ENCODE measurements at places on chromosomes 6 and 20.

DNA sequence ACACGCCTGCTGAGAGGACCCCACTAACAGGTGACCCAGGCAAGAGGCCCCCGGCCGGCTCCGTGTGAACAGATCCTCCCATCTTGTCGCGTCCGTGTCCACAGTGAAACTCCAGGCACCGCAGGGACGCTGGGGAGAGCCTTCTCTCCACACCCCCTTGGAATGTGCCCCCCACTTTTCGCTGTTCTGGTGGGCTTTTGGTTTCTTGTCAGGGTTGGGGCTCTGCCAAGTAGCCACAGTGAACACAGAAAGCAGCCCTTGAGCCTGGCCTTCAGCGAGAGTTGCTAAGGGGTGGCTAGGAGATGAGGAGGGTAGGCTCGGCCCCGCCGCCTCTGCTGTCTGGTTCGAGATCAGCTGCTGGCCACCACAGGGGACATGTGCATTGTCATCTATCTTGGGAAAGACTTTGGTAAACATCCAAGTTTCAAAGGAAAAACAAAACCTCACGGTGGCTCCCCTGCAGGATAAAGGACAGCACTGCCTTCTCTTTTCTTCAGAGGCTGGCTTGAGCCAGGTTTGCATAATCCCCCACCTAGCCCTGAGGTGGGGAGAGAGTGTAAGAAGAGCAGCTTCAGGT, 22.7 kb downstream of the SYNDIG1 start:
- no peak for DNase-seq

DNA sequence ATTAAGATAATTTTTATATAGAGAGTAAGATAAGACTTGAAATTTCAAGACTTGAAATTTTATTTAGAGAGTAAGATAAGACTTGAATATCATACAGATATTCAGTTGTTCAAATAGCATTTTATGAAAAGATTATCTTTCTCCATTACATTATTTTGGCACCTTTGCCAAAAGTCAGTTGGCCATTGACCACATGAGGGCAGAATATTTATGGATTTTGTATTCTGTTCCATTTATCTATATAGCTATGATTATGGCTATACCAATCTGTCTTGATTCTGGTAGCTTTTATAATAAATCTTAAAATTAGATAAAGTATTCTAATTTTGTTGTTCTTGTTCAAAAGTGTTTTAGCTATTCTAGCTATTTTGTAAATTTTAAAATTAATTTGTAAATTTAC, 537.9 kb upstream of the GJE1 start:
- DNase-seq: peak; percentile 1

- DNase-seq: peak; percentile 13
These were observed 472.5 kb upstream of the BTBD3 start for GRCh38 chr20:11445161-11445560.

GRCh38 chr6:68186870-68187269, 448.2 kb upstream of the ADGRB3 start:
- DNase-seq: no peak

DNA sequence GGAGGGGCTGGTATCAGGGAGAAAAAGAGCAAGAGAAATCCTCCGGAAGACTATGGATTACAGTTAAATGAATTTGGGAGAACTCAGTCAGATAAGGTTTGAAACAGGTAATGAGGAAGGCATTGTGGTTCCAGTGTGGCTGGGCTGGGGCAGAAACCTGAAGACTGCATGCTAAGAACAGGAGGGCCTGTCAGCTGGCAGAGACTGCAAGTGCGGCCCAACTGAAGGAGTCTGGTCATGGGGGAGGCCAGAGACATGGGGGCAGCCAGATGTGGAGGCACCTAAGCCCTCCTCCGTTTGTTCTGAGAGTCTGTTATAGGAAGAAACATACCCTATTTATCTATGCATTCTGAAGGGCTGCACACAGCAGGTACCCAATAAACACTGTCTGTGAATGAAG, 16.6 kb downstream of the TFB1M start:
- DNase-seq: no peak

DNA sequence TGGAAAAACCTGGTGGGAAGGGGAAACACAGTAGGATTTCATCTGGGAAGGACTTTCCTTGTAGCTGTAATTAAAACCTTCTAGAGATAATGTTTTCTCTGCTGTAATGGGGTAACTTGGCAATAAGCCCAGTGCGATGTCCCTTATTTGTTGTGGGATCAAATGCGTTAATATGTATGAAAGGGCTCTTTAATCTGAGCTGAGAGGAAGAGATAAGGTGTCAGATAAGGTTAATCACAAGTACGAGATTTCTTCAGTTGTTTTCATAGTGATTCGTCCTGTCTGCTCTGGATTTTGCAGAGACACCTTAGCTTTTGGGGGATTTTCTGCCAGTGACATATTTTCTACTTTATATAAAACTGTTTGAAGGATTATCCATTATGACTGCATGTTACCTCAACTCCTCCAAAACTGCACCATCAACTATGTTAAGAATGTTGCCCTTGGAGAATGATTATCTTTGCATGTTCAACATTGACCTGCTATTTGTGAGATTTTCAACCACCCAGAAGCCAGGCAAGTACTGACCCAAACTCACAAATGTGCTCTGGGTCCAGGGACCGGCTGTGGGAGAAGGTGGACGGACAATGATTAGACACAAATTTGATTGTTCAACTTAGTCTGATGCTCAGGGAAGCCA, 21.2 kb upstream of the ELOVL5 start:
- DNase-seq: no peak

GRCh38 chr20:20318365-20319161, 49.3 kb upstream of the INSM1 start:
- DNase-seq: peak; percentile 6

GRCh38 chr20:19074828-19075516, 137.5 kb upstream of the SLC24A3 start:
- DNase-seq: no peak

DNA sequence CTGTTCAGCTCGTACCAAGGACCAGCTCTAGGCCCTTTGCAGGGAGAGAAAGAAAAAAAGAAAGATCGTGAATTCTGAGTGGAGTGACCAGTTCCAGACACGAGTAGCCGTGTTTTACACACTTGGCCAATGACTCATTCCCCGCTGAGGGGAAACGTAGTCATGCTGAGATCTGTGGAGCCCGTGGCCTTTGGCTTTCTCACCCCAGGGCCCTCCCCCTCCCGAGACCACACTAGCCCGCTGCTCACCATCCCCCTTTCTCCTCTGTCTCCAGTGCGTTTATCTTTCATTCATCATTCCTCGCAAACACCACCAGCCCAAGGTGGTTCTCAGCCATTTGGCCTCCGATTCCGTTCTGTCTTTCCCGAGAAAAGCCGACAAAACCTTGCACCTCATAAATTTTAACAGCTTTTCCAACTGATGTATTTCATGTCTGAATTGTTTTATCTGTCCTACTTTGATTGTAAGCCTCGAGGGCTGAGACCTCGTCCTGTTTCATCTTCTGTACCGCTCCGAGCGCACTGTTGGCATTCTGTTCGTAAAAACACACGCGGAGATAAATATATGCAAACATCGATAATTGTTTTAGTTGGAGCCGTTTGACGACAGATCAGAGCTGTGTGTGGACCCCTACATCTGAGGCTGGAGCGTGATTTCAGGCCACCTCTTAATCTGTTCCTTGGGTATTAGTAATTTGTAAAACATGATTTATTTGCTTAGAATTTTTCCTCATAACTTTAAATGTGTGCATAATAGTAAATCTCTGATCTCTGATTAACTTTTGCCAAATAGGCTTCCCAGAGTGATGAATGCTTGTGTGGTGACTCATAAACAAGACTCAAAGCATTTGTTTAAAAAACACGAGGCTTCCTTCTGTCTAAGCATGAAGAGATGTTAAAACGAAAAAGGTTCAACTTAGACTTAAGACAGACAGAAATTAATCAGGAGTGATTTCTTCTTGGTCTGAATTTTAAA, 336.6 kb downstream of the CDH4 start:
- peak; percentile 45 for DNase-seq

DNA sequence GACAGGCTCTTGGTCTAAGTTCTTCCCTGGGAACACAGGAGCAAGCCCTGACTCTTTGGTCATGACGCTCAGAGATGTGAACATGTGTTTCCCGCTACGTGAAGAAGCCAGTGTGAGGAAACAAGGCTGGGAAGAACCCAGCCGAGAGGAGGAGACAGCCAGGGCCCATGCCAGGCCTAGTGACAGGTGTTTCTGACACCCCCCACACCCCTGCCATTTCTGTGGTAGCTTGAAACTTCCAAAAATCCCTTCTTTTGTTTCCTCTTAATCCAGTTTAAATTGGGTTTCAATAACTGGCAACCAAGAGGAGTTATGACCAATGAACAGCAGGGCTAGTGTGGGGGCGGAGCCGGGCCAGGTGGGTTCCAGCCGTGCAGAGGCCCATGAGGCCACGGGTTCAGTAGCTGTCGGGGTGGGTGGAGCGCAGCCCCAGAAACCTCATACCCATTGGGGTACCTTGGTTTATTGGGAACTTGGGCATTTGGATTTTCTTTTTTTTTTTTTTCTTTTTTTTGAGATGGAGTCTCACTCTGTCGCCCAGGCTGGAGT, 33.5 kb downstream of the WRNIP1 start:
- DNase-seq: no peak

GRCh38 chr6:2061880-2062279, 183.5 kb downstream of the GMDS start:
- no peak for DNase-seq

GRCh38 chr6:38570750-38571149, 69.0 kb downstream of the BTBD9 start:
- peak; percentile 58 for DNase-seq

- DNase-seq: no peak
These were observed 73.7 kb upstream of the SLC22A23 start for GRCh38 chr6:3530515-3530914.

- no peak for DNase-seq
These were observed 112.8 kb downstream of the LINC00237 start for GRCh38 chr20:20993372-20993771.

- no peak for DNase-seq
These were observed 453.4 kb upstream of the AGPAT4 start for GRCh38 chr6:161727083-161727833.

DNA sequence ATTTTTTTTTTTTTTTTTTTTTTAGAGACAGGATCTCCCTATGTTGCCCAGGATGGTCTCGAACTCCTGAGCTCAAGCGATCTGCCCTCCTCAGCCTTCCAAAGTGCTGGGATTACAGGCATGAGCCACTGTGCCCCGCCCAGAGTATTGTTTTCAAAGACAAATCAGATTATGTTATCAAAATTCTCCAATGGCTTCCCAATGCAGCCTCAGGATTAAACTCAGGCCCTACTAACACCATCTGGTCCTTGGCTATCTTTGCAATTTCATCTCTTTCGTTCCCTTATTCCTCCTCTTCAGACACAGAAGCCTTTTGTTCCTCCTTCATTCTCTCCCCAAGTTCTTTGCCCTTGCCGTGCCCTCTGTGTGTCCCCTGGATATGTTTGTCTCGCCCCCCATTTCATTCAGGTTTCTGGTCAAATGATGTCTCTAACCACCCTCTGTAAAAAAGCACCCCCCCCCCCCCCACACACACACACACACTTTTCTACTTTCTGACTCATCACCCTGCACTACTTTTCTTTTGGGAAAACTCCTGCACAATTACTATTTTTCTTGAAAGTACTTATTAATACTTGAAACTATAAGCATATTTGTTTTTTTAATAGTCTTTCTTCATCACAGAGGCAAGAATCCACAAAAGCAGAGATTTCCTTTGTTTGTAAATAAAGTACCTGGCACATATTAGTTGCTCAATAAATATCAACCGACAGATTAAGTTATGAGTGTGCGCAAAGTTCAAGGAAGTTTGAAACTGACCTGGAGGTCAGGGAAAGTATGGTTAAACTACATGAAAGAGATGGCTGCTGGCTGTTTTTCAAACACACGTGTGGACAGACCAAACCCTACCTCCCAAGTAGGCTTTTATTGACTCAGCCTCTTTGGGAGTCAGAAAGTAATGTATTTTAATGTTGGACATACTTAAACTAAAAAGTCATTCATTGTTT, 16.7 kb downstream of the BTN1A1 start:
- DNase-seq: no peak

DNA sequence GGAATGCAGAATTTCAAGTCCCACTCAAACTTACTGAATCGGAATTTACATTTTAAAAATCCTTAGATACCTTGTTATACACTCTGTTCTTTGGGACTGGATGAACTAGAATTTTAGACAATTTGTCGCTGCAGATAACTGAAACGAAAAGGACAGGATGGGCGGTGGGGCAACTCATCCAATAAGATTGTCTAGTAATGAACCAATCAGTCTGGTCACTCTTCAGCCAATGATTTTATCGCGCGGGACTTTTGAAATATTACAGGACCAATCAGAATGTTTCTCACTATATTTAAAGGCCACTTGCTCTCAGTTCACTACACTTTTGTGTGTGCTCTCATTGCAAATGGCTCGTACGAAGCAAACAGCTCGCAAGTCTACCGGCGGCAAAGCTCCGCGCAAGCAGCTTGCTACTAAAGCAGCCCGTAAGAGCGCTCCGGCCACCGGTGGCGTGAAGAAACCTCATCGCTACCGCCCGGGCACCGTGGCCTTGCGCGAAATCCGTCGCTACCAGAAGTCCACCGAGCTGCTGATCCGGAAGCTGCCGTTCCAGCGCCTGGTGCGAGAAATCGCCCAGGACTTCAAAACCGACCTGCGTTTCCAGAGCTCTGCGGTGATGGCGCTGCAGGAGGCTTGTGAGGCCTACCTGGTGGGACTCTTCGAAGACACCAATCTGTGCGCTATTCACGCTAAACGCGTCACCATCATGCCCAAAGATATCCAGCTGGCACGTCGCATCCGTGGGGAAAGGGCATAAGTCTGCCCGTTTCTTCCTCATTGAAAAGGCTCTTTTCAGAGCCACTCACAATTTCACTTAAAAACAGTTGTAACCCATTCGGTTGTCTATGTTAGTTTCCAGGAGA, 41.9 kb upstream of the HFE start:
- peak; percentile 97 for DNase-seq

DNA sequence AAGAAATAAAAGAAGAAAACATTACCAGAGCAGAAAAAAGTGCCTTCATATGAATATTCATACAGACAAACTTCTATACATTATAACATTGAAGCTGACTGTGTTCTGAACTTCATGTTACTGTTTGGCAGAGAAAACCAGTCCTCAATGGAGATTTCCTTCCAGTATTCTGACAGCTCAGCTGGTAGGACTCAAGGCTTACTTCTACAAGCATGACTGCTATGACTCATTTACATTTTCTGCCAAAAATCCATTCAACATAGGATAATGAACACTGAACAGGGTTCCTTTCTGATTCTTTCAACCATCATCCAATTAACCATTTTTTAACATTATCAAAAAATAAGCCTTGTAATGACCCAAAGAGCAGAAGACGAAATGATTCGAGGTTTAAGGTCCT, 25.4 kb downstream of the COL9A1 start:
- peak; percentile 55 for DNase-seq

DNA sequence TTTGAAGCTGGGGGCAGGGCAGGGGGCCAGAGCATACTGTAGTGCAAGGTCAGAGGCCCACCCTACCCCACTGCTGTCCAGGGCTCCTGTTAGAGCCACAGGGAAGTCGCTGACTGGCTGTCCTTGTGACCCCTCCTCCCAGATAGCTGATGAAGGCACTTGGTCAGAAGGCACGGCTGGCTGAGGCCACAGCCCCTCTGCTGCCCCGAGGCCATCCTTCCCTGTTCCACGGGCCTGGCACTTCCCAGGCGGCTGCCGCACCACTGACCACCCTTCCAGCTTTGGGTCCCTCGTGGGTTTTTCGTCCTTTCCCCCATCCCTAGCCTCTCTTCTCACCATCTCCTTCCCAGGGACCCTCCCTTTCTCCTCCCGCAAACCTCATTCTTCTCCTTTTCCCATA, 9.2 kb upstream of the EMILIN3 start:
- no peak for DNase-seq

All from cardiac fibroblast (primary cell).